ENCODE measurements at places on chromosomes 16 and 17.

DNA sequence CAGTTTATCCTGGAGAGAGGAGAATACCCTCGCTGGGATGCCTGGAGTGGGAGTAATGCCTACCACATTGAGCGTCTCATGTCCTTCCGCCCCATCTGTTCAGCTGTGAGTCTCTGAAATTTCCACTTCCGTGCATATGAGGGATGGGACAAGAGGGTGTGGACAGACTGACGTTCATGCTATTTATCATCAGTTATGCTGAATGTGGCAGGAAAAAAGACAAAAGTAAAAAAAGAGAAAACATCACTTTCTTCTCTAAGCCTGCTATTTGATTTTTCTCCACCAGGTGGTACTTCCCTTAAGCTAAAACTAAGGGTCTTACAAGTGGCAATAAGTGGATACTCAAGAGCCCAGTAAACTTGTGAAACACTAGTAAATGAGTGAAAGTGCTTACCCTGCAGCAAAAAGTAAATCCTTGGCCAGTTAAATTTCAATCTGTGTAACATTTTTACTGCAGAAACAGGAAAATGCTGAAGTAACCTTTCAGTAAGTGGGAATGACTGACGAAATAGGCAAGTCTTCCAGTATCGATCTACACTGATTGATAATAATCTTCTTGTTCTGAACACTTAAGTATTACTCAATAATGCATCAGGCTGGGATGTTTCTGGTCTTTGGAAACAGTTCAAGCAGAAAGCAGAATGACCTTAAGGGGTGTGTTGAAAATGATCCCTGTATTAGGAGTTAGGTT, 5.6 kb downstream of the CRYBA1 start:
- no peak overlapping the region for H3K27ac ChIP-seq
- DNase-seq = no peak
- H3K27me3 ChIP-seq = no peaks in the 10 kb centered on the region
- H3K4me1 ChIP-seq = no peaks in the 10 kb centered on the region
- H3K36me3 ChIP-seq = no peaks in the 10 kb centered on the region

- no peaks in the 10 kb centered on the region for H3K27me3 ChIP-seq
- H3K4me3 ChIP-seq = no peak overlapping the region
- H3K36me3 ChIP-seq = no peaks in the 10 kb centered on the region
- no peak overlapping the region for H3K27ac ChIP-seq
Measured at GRCh38 chr16:19846436-19846835, 38.2 kb downstream of the GPRC5B start.

DNA sequence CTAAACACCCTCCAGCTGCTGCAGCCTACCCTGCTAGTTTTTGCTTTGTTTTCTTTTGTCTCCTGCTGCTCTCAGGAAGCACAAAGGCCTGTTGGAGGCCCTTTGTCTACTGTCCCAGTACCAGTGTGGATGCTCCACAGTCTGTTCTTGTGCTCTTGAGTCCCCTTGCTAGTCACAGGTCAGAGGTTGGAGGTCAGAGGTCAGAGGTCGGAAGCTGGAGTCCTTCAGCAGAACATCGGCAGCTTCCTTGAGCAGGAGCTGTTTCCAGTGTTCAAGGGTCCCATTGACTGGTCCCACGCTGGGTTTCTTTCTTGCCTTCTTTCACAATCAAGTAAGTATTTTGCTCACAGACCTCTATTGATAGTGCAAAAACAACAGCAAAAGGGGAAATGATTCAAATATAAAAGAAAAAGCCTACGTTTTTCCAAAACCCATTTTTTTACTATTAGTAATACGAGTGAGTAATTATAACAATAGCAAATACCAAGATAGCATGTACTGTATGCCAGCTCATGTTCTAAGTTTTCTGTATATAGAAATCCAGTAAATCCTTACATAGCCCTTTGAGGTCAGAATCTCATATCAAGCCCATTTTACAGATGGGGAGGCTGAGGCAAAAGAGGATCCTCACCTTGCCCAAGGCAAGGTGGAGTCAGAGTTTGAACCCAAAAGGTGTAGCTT, 10.9 kb upstream of the IL34 start:
- DNase-seq = no peak
- H3K4me1 ChIP-seq = no peaks in the 10 kb centered on the region
- H3K27ac ChIP-seq = no peak overlapping the region
- H3K36me3 ChIP-seq = no peaks in the 10 kb centered on the region
- no peaks in the 10 kb centered on the region for H3K27me3 ChIP-seq

GRCh38 chr17:73325527-73325842, 13.7 kb upstream of the CDC42EP4 start:
- 0 out of 2 replicates have a peak, but pooled peaks cover 8% of the 10 kb centered on the region for H3K4me1 ChIP-seq
- H3K36me3 ChIP-seq = no peaks in the 10 kb centered on the region
- no peak for DNase-seq
- no peaks in the 10 kb centered on the region for H3K27me3 ChIP-seq

DNA sequence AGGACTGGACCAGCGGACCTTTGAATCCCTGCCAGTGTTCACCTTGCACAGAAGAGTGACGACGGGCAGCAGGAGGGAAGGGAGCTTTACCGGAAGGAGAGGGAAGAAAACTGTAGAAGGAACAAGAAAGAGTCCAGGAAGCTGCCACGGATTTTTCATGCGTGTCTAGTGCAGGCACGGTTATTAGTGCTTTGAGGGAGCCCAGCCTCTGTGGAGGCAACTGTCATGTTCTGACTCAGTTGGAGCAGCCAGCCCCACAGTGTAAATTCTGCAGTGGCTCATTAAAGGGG, 6.5 kb upstream of the HOXB13 start:
- no peak for DNase-seq
- no peaks in the 10 kb centered on the region for H3K27me3 ChIP-seq
- no peak overlapping the region for H3K27ac ChIP-seq
- H3K4me1 ChIP-seq = no peaks in the 10 kb centered on the region
- no peaks in the 10 kb centered on the region for H3K36me3 ChIP-seq

- DNase-seq = peak; percentile 57
- H3K4me1 ChIP-seq = 0 out of 2 replicates have a peak, but pooled peaks cover 5% of the 10 kb centered on the region
- H3K36me3 ChIP-seq = no peaks in the 10 kb centered on the region
- no peaks in the 10 kb centered on the region for H3K27me3 ChIP-seq
- H3K27ac ChIP-seq = no peak overlapping the region
Measured at GRCh38 chr17:55527540-55528118, 16.4 kb upstream of the SMIM36 start.

GRCh38 chr16:57906382-57907316, 64.3 kb downstream of the CNGB1 start:
- H3K4me1 ChIP-seq = 0 out of 2 replicates have a peak, but pooled peaks cover 2% of the 10 kb centered on the region
- H3K27ac ChIP-seq = no peak overlapping the region
- no peak overlapping the region for H3K4me3 ChIP-seq
- peak; percentile 40 for DNase-seq
- H3K27me3 ChIP-seq = no peaks in the 10 kb centered on the region

GRCh38 chr16:57753448-57754353, 18.1 kb downstream of the KATNB1 start:
- DNase-seq = no peak
- no peak overlapping the region for H3K4me3 ChIP-seq
- peaks cover 3% of the 10 kb centered on the region for H3K36me3 ChIP-seq
- H3K27ac ChIP-seq = no peak overlapping the region

- H3K27ac ChIP-seq = no peak overlapping the region
- DNase-seq = no peak
Measured at GRCh38 chr16:17002565-17002964, 468.2 kb downstream of the XYLT1 start.

- no peaks in the 10 kb centered on the region for H3K4me1 ChIP-seq
- H3K27me3 ChIP-seq = no peaks in the 10 kb centered on the region
- H3K36me3 ChIP-seq = no peaks in the 10 kb centered on the region
- no peak for DNase-seq
Measured at GRCh38 chr17:63911041-63911635, at the start of gene CSHL1. CSHL1 (minus strand) TSS chr17:63911258; CDS start chr17:63911196, 62 bp downstream.

GRCh38 chr16:57791195-57791892, 10.9 kb downstream of the KIFC3 start:
- H3K27ac ChIP-seq = no peak overlapping the region
- no peak overlapping the region for H3K4me3 ChIP-seq
- H3K36me3 ChIP-seq = no peaks in the 10 kb centered on the region

GRCh38 chr16:21179126-21179982, 20.9 kb downstream of the LDAF1 start:
- no peak overlapping the region for H3K27ac ChIP-seq
- H3K4me1 ChIP-seq = no peaks in the 10 kb centered on the region
- H3K4me3 ChIP-seq = no peak overlapping the region

GRCh38 chr16:17453364-17454038, 17.3 kb downstream of the XYLT1 start:
- H3K4me3 ChIP-seq = no peak overlapping the region
- no peak for DNase-seq
- no peaks in the 10 kb centered on the region for H3K4me1 ChIP-seq

DNA sequence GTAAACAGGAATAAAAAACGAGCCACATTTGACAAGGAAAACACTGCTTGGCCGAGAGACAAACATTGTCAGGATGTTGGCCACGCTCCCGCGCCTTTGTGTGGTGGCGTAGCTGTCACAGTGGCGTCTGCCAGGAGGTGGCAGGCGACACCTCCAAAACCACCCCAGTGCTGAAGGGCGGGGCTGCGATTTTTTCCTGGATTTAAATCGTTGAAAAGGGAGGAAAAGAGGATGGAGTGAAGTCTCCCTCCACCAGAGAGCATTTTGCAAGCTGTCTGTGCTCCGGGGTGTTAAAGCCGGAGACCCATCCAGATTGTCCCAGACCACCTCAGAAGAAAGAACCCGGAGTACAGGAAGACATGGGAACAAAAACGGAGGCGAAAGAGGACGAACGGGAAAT, 12.7 kb downstream of the MRM3 start:
- H3K27me3 ChIP-seq = no peaks in the 10 kb centered on the region
- H3K27ac ChIP-seq = no peak overlapping the region
- no peaks in the 10 kb centered on the region for H3K4me1 ChIP-seq
- DNase-seq = peak; percentile 31
- no peaks in the 10 kb centered on the region for H3K36me3 ChIP-seq

DNA sequence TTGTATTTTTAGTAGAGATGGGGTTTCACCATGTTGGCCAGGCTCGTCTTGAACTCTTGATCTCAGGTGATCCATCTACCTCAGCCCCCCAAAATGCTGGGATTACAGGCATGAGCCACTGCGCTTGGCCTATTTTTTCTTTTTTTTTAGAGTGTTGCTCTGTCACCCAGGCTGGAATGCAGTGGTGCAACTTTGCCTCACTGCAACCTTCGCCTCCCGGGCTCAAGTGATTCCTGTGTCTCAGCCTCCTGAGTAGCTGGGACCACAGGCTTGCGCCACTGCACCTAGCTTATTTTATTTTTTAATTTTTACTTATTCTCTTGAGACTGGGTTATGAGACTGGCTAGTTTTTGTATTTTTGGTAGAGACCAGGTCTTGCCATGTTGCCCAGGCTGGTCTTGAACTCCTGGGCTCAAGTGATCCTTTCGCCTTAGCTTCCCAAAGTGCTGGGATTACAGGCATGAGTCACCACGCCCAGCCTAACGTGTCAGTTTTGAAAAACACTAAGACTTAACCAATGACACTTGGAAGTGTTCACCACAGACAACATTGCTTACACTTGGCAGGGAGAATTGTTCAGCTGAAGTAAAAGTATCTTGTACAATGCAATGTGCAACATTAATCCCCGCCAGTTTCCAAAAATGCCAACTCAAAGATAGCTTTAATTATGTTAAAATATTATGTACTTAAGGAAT, 26.9 kb downstream of the ATAD5 start:
- H3K27ac ChIP-seq = no peak overlapping the region
- H3K27me3 ChIP-seq = no peaks in the 10 kb centered on the region
- H3K4me1 ChIP-seq = no peaks in the 10 kb centered on the region
- no peaks in the 10 kb centered on the region for H3K36me3 ChIP-seq
- DNase-seq = no peak
- H3K4me3 ChIP-seq = no peak overlapping the region

- H3K27me3 ChIP-seq = no peaks in the 10 kb centered on the region
- H3K27ac ChIP-seq = peak overlapping the region; percentile 66
- peak overlapping the region; percentile 88 for H3K4me3 ChIP-seq
- peaks cover 2% of the 10 kb centered on the region for H3K36me3 ChIP-seq
- no peak for DNase-seq
Measured at GRCh38 chr16:67277999-67278772, 1.1 kb upstream of the PLEKHG4 start.

- no peak overlapping the region for H3K27ac ChIP-seq
- H3K4me3 ChIP-seq = no peak overlapping the region
- H3K36me3 ChIP-seq = no peaks in the 10 kb centered on the region
- H3K27me3 ChIP-seq = no peaks in the 10 kb centered on the region
- no peak for DNase-seq
- no peaks in the 10 kb centered on the region for H3K4me1 ChIP-seq
Measured at GRCh38 chr17:13590441-13590840, 11.3 kb downstream of the HS3ST3A1 start.

DNA sequence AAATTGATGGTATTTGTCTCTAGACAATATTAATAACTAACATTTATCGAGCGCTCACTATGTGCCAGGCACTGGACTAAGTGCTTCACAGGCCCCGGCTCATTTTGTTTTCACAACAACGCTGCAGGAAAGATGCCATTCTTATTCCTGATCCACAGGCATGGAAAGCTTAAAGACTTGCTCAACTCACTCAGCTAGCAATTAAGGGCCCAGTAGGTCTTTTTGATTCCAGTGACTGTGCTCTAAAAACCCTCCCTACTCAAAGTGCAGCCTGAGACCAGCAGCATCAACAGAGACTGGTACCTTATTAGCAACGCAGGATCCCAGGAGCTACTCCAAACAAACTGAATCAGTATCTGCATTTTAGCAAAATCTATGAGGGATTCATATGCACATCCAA, 35.3 kb downstream of the CUEDC1 start:
- H3K27ac ChIP-seq = no peak overlapping the region
- H3K27me3 ChIP-seq = no peaks in the 10 kb centered on the region
- no peak overlapping the region for H3K4me3 ChIP-seq
- DNase-seq = no peak

DNA sequence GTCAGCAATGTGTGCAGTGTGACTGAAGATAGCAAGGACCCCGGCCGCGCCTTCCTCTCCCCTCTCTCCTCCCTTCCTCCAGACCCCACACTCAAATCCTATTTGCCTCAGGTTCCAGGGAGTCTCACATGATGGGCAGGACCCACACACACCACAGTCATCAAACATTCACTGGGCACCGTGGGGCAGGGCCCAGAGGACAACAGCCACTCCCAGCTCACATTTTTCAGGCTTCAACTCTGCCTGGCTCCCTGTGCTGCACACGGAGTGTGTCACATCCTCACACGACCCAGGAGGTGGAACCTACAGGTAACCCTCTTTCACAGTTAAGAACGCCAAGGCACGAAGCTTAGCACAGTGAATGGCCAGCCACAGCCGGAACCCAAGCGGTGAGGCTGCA, 30.5 kb downstream of the PEMT start:
- no peak overlapping the region for H3K27ac ChIP-seq
- H3K36me3 ChIP-seq = no peaks in the 10 kb centered on the region
- no peaks in the 10 kb centered on the region for H3K27me3 ChIP-seq
- no peak for DNase-seq
- H3K4me1 ChIP-seq = no peaks in the 10 kb centered on the region

All from Caco-2 (cell line).